ENCODE measurements at places on chromosomes 6 and 20.

DNA sequence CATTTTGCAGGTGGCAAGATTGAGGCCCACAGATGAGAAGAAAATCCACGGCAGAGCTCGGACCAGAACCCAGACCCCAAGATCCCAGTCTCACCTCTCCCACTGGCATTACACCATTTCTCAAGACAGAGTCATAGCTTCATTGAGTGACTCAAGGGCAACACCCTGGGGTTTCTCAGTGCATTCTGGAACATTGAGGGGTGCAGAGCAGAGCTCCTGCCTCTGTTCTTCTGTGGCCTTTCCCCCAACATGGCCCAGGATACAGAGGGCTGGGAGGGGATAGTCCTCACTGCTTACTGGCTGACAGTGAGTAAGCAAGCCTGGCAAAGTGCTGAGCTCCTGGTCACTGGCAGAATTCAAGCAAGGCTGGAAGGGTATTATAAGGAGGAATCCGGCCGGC lies 74.0 kb downstream of the MDGA1 start:
- DNase-seq = no peak

GRCh38 chr20:55693641-55694040 lies 311.7 kb downstream of the CBLN4 start:
- DNase-seq = no peak

DNA sequence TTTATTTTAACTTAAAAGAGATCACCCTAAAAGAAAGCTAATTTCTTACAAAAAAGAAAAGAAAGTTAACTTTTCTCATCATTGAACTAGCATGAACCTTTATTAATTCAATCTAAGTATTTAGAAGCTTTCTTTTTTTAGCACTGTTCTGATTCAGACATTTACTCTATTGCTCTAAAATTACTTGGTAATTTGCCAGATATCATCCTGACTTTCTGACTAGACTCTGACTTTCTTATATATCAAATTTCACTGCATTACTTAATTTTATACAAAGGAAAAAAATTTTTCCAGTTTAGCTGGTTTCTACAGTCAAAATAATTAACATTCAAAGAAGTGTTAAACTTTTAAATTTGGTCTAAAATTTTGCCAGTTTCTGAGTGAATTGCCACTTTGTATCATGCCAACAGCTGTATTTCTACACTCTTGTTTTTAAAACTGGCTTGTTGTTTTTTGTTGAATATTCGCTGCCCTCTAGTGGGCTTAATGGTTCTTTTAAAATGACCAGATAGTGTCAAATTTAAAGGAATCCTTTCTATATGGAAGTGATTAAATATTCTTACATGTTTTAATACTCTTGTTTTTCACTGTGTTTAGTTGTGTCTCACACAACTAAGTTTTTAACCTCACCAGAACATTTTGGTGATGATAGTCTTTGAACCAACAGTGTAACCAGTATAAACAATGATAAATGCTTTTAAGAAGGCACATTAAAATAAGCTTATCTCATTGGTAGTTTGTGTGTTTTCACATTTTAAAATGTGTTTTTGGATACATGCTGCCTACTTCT lies 102.0 kb downstream of the POPDC3 start:
- DNase-seq = peak; percentile 35

GRCh38 chr6:99347804-99348203 lies 1.7 kb downstream of the FAXC start:
- peak; percentile 30 for DNase-seq

DNA sequence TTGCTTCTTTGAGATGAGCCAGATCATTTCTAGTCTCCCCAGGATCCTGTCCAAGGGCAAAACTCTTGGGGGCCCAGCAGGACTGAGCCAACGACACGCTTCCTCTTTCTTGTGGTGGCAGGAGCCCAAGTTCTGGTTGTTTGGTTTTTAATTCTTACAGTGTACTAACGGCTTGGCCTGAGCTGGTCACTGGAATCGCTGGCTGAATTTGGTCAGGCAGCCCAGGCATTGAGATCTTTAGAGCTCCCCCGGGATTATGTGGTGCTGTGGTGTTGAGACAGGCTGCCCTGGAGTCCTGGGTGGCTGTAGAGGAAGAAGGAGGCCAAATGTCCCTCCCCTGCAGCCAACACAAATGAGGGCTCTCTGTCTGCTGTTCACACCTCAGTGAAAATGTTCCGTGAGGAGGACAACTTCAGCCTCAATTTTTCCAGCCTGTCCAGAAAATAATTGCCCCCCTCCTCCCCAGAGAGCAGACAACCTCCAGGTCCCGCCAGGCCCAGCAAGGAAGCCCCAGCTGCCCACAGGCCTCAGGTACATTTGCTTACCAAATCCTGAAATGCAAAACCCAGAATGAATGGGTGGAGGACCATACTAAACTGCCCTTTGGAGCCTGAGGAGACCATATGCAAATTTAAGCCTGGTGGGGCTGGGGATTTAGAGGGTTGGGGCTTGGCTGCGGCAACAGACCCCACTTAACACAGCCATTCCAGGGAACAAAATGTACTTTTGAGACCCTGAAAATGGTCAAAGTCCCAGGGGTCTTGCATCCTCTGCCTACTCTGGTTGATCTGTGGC lies 23.6 kb downstream of the BNIP5 start:
- DNase-seq = no peak
